ENCODE measurements at places on chromosomes 3 and 15. TPM values are rescaled to one million over a fixed set of nuclear protein-coding genes. Genes with fewer than 3 reads are reported as not detected.

EXD1 gene
- total RNA-seq = 42.9 TPM

CPA3 gene
- 6.4 TPM for total RNA-seq

POPDC2 gene
- 5.7 TPM for total RNA-seq

GOLGA6A gene
- 32.4 TPM for total RNA-seq

DNA sequence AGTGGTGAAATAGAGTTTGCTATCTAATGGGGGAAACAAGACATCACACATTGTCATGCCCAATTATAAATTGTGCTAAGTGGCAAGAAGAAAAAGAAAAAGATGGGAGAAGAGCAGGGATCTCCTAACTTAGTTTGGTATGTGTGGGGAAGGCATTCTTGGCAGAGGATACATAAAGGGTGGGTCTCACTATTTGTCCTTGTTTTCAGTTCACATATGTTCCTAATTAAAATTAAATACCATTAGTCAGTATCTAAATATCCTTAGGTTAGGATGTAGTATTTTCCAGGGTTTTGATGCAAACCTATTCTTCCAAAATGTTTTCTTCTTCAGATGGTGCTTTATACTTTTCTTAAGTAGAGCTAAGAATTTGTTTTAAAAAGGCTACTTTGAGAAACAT is 173.7 kb downstream of the B3GALNT1 start:
- no peaks in the 10 kb centered on the region for H3K4me1 ChIP-seq
- no peaks in the 10 kb centered on the region for H3K27me3 ChIP-seq
- H3K36me3 ChIP-seq = no peaks in the 10 kb centered on the region
- no peak for DNase-seq

PIF1 gene
- 6.9 TPM for total RNA-seq

DNA sequence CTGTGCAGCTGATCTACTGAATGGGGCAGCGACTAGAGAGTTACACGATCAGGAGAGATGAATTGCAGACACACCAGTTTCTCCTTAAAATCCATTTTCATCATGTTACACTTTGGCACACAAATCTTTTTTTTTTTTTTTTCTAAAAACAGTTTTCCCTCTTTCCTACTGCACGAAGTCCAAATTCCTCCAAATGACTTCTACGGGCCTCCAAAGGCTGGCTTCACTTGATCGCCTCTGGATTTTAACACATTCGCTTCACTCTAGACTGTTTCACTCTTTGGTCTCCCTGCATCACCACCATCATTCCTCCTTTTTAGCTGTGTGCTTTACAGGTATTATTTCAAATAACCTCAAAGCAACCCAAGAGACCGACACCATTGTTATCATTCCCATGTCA is 268.6 kb downstream of the RORA start:
- no peak for DNase-seq
- H3K27ac ChIP-seq = no peak overlapping the region
- H3K36me3 ChIP-seq = no peaks in the 10 kb centered on the region
- no peaks in the 10 kb centered on the region for H3K27me3 ChIP-seq
- H3K4me3 ChIP-seq = no peak overlapping the region

- no peak overlapping the region for H3K27ac ChIP-seq
- DNase-seq = no peak
- H3K36me3 ChIP-seq = no peaks in the 10 kb centered on the region
Observed at GRCh38 chr3:24450160-24450907, 44.3 kb downstream of the THRB start.

- no peak overlapping the region for H3K4me3 ChIP-seq
- H3K27me3 ChIP-seq = no peaks in the 10 kb centered on the region
- no peaks in the 10 kb centered on the region for H3K4me1 ChIP-seq
- no peak overlapping the region for H3K27ac ChIP-seq
Observed at GRCh38 chr3:197136744-197137143, 107.1 kb upstream of the MELTF start.

DNA sequence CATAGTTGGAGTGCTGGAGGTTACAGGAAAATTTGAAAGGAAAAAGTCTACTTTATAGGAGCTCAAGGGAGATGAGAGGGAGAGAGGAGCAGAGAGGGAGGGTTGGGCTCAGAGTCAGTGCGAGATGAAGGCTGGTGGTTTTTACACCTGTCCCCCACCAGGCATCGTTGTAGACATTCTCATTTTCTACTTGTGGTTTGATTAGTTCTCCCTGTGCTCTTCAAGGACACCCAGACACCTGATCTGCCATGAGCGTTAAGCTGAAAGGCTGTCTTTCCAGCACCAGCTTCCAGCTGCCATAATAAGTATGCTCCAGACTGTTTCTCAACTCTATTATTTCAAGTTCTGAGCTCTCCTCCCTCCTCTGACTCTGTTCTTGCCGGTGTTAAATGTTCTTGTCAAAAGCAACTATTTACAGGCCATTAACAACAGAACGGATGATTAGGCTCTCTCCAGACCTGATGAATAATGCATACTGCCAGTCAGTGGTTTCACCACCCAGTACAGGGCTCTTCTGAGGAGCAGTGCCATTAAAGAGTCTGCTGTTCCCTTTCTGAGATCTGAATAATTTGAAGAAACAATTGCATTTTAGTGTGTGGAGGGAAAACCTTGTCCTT is 514.6 kb upstream of the MCTP2 start:
- no peaks in the 10 kb centered on the region for H3K27me3 ChIP-seq
- no peaks in the 10 kb centered on the region for H3K4me1 ChIP-seq
- H3K4me3 ChIP-seq = no peak overlapping the region
- no peaks in the 10 kb centered on the region for H3K36me3 ChIP-seq
- no peak overlapping the region for H3K27ac ChIP-seq

DNA sequence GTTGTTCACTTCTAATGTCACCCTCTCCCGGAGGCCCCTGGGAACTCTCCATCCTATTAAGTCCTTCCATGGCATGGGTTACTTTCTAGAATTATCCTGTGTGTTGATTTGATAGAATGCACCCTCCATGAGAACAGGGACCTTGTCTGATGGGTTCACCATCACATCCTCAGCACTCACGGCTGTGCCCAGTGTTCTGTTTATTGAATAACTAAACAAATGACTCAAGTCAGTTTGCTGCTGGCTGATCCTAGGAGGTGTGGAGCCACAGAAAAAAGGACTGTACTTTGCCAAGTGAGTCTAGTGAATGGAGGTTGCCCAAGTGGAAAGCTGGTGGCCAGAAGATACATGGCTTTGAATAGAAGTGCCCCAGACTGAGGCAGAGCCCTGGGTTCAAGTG is 48.5 kb upstream of the RAB6B start:
- no peak overlapping the region for H3K27ac ChIP-seq
- H3K4me1 ChIP-seq = peaks cover 12% of the 10 kb centered on the region
- H3K27me3 ChIP-seq = no peaks in the 10 kb centered on the region
- no peak for DNase-seq
- no peaks in the 10 kb centered on the region for H3K36me3 ChIP-seq

GRCh38 chr15:91879158-91879557 is 25.6 kb downstream of the SLCO3A1 start:
- H3K27ac ChIP-seq = no peak overlapping the region
- no peaks in the 10 kb centered on the region for H3K4me1 ChIP-seq
- H3K36me3 ChIP-seq = no peaks in the 10 kb centered on the region
- no peaks in the 10 kb centered on the region for H3K27me3 ChIP-seq
- H3K4me3 ChIP-seq = no peak overlapping the region
- no peak for DNase-seq

GRCh38 chr3:40753951-40754350 is 229.2 kb downstream of the ZNF621 start:
- no peak overlapping the region for H3K4me3 ChIP-seq
- no peaks in the 10 kb centered on the region for H3K36me3 ChIP-seq
- no peaks in the 10 kb centered on the region for H3K4me1 ChIP-seq
- no peaks in the 10 kb centered on the region for H3K27me3 ChIP-seq

GRCh38 chr15:44569316-44569715 is 32.4 kb downstream of the EIF3J start:
- H3K4me1 ChIP-seq = no peaks in the 10 kb centered on the region
- DNase-seq = no peak
- no peaks in the 10 kb centered on the region for H3K36me3 ChIP-seq
- H3K27ac ChIP-seq = no peak overlapping the region
